ENCODE measurements at places on chromosomes 2 and 18.

GRCh38 chr2:65432227-65433190 lies at the start of gene SPRED2:
Gene SPRED2 (minus strand): TSS chr2:65432599. CDS start chr2:65431987, 612 bp downstream.
- DNase-seq = peak; percentile 41

DNA sequence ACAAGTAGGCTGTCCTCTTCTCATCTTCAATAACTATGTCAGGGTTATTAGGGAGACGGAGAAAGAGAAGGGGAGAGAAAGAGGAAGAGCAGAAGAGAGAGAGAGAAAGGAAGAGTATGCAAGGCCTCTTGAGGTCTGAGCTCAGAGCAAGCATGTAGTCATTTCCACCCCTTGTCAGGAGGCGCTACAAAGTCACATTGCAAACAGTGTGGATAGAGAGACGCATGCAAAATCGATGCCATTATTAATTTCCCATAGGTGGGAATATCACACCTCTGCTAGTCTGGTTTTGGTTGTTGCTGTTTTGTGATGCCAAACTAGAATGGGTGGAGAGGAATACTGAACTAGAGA lies 24.2 kb upstream of the SERPINE2 start:
- no peak for DNase-seq

DNA sequence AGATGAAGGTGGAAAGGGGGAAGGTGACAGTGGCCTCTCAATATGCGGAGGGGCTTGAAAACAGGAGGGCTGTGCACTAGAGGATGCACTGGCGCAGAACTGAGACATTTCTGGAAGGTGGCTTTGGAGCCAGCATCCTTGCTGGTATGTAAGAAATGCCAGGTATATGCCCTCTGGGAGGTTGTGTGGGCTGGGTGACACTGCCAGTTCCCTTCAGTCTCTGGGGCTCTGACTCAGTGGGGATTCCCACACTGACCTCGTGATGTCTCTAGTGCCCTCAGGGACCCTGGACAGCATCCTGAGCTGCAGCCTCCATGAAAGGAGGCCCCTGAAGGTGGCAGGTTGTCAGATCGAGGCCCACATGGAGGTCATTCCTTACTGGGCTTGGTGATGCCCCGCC lies 74.0 kb downstream of the AGAP1 start:
- no peak for DNase-seq

DNA sequence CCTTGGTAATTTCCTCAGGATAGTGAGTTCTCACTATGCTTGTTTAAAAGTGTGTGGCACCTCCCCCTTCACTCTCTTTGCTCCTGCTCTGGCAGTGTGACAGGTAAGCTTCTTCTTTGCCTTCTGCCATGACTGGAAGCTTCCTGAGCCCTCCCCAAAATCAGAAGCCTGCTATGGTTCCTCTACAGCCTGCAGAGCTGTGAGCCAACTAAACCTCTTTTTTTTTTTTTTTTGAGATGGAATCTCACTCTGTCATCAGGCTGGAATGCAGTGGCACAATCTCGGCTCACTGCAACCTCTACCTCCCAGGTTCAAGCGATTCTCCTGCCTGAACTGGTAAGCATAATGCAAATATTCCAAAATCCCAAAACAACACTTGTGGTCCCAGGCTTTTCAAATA lies 80.0 kb downstream of the SOWAHC start:
- DNase-seq = no peak

- no peak for DNase-seq
These were observed 107.9 kb upstream of the CDH20 start for GRCh38 chr18:61225336-61225735.

DNA sequence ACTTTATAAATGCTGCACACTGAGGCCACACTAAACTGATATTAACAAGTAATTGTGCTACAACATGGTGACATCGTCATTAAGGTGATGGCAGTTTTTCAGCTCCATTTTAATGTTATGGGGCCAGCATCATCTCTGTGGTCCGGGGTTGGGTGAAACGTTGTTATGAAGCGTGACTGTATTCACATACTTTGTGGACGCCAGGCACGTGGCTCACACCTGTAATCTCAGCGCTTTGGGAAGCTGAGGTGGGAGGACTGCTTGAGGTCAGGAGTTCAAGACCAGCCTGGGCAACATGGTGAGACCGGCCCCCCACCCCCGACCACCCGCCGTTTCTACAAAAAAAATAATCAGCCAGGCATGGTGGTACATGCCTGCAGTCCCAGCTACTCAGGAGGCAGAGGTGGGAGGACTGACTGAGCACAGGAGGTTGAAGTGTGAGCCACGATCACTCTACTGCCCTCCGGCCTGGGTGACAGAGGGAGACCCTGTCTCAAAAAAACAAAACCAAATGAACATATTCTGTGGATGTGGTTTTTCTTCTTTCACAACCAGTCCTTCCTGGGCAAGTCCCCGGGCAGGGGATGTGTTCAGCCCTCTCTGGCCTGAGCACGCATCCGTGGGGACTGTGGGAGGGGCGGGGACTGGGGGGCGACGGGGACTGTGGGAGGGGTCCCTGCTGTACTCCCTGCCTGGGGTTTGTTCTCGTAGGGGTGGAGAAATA lies 12.9 kb upstream of the GAL3ST2 start:
- no peak for DNase-seq

DNA sequence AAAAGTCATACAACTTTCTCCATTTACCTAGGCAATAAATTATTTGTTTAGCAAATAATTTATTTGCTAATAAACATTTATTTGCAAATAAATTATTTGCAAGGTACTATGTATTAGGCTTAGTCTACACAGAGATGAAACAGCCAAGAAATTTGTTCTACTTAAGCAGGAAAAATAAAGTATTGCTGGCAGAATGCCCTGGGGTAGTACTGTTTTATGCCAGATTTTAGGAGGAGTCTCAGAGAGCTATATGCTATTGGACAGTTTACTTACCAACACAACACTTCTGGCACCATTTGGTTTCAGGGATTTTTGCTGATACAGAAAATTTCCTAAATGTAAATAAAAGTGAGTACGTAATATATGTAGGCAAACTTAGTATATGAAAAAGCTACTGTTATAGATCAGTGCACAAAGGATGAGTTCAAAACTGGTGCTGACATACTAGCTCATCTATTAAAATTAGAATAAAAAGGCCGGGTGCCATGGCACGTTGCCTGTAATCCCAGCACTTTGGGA lies 23.2 kb upstream of the CDKL4 start:
- no peak for DNase-seq

GRCh38 chr18:35817604-35818352 lies 154.7 kb upstream of the RMP24 start:
- DNase-seq = no peak

- no peak for DNase-seq
These were observed 35.8 kb upstream of the AFF3 start for GRCh38 chr2:100178085-100178788.

DNA sequence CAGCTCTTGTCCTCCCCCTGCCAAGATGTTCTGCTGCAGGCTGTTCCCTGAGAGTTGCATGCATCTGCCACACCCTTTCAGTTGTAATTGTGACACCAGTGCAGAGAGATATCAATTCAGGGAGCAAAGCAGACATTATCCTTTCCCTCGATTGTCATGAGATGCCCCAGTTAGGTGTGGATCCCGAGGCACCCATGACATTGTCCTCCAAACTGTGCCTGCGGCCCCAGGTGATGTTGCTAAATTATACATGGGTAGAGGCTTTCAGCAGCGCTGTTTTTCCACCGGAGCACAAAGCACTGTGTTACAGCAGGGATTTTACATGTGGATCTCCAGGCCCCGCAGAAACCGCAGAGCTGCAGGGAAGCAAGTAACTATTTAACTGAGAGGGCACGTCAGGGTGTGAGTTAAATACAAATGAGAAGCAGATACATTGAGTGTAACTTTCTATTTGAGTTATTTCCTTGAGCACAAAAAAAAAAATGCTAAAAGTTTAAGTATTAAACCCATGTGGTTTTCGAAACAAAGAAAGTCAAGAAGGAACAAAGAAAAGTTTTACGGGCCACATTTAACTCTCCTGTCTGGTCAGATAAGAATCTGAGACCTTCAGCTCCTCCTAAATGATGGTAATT lies 90.3 kb upstream of the BCL2L11 start:
- no peak for DNase-seq

- no peak for DNase-seq
These were observed 4.2 kb downstream of the KIAA1328 start for GRCh38 chr18:36833120-36833519.

GRCh38 chr2:99675130-99675661 lies 185.4 kb upstream of the REV1 start:
- no peak for DNase-seq

DNA sequence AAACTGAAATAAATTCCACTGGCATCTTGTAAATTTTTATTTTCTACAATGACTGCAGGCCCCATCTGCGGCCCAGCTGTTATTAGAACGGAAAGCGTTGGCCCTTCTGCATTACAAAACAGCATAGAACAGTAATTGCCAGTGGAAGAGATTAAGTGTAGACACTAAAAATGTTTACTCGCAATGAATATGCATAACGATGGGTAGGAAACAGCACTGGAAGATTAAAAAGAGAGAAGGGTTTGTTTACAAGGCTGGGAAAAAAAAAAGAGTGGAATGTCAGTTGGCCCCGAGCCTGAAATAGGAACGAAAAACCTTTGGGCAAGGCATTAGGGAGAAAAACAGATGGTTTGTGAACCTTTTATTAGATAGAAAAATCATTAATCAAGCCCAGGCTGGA lies 275.9 kb upstream of the TCF4 start:
- DNase-seq = no peak

GRCh38 chr2:233912691-233913423 lies 4.3 kb upstream of the TRPM8 start:
- DNase-seq = no peak

DNA sequence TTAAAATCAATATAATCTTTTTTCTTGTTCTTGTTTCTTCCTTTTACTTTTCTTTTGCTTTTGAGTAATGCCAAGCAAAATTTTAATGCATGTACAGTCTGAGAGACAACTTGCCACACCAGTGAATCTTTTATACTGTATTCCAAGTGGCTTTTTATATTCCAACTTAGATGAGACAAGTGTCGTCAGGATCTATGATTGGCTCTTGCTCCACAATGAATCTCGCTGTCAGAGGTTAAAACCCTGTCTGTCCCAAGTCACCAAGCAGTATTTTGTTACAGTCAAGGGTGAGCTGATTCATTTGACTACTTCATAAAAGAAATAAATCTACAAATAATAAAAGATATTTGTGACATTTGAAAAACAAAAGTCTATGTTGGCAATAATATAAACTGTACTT lies at the start of gene MSTN:
MSTN (minus strand) TSS at position 129 of the 400 bp plus-strand sequence. CDS start 133 bp downstream, outside the sequence.
- no peak for DNase-seq

DNA sequence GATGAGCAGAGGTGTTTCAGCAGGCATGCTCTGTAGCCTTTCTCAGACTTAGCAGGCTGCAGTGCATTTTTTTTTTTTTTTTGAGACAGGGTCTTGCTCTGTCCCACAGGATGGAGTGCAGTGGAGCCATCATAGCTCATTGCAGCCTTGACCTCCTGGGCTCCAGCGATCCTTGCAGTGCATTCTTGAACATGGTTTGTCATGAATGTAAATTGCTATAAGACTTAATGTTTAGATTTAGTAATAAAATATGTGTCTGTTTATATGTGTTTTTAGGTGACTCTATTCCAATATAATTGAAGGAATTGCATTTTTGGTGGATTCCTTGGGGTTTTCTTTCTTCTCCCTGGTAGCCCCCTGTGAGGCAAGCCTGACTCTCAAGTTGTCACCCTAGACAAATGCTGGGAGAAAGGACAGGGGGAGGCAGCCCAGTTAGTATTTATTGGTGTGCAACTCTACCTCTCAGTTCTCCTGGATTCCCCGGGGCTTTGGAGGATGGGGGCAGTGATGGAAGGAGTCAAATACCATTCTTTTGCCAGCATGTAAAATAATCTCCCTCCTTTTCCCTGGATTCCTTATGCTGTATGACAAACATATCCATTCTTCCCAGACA lies 22.7 kb downstream of the LYPD6B start:
- no peak for DNase-seq

DNA sequence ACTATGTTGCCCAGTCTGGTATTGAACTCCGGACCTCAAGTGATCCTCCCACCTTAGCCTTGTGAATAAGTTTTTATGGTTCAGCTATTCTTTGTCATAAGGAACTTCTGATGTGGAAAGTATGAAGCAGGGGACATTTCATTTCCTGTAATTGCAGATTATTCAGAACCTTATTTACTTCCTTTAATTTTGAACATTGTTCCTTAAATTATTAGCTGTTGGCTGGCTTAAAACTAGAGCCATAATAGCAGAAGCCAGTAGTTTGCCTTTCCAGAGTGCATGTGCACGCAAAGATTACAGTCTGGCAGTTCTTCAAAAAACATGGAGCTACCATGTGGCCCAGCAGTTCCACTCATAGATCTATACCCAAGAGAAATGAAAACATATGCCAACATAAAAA lies 53.1 kb downstream of the PMS1 start:
- DNase-seq = no peak

- no peak for DNase-seq
These were observed 32.6 kb downstream of the HJURP start for GRCh38 chr2:233821709-233822100.

- no peak for DNase-seq
These were observed 552.5 kb upstream of the CRIM1 start for GRCh38 chr2:35803126-35803525.

GRCh38 chr2:143608758-143609157 lies 479.5 kb downstream of the ARHGAP15 start:
- no peak for DNase-seq

DNA sequence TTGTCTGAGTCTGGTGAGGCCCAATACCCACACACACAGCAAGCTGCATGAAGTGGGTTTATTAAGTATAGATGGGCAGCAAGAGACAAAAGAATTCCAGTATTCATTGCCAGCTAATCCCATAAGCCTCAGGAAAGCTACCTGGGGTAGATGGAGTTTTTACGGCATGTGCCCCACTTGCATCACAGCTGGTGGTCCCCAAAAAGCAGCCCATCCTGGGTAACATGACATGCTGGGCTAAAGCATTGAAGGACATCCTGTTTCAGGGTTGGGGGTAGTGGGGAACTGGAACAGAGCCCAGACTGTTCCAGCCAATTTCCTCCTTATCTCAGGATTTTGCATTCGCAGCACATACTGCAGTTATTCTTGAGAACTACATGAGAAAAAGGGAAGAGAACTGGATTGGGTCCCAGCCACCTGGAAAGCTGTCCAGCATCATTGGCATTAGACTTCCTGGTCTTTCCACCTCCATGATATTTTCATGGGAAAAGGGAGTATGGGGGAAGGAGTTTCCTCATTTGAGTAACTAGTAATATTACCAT lies 240.1 kb upstream of the MMADHC start:
- DNase-seq = no peak

GRCh38 chr2:21811541-21811940 lies 687.8 kb downstream of the TDRD15 start:
- DNase-seq = no peak

- DNase-seq = no peak
These were observed 15.0 kb upstream of the CPS1 start for GRCh38 chr2:210541290-210541902.

DNA sequence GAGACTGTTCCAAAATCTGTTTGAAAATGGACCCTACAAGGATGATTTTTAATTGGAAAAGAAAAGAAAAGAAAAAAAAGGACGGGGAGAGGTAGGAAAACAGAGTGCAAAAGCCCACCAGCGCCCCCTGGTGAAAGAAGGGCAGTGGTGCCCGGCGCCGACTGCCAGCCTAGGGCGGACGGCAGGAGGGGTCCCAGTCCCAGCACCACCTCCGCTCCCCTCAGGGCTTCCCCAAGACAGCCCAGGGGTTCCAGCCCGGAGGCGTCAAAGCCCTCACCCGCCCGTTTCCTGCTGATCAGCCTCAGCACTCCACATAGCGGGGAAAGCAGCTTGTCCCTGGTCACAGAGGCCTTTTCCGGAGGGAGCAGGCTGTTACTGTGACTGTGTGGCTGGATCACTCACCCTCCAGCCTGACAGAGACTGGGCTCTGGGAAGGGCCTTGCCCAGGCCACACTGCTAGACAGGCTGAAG lies 213.9 kb downstream of the TFCP2L1 start:
- no peak for DNase-seq

- DNase-seq = no peak
These were observed 1588.5 kb upstream of the PIK3C3 start for GRCh38 chr18:40366521-40366920.

GRCh38 chr2:142220239-142220638 lies 89.4 kb upstream of the LRP1B start:
- no peak for DNase-seq

Measured in stimulated activated naive CD4-positive, alpha-beta T cell (primary cell).